Stomach (tissue), 19 donors: ENCODE measurements at places on chromosomes 2 and 18.
A peak's percentile ranks its signal among the peaks of the same experiment; 100 is the strongest.

- DNase-seq, result peak; percentile 84
These were observed 422.5 kb downstream of the LPIN1 start for GRCh38 chr2:12168791-12169388.

DNA sequence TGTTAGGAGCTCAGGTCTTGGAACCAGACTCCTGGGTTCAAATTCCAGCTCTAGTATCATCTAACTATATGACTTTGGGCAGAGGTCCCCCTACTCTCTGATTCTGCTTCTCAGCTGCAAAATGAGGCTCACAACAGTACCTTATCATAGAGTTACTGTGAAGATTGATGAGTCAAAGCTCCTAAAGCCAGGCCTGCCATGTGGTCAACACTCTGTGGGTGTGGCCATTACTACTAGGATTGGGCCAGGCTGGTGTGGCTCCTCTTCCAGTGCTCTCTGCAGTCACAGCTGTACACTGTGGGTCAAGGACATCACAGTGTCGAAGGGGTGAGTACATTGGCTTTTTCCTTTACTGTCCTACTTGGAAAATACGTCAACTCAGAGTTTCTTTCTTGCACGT is 22.6 kb downstream of the CAPN13 start:
- peak; percentile 18 for DNase-seq

- no peak for DNase-seq
These were observed 269.8 kb downstream of the KLHL29 start for GRCh38 chr2:23654756-23655155.

DNA sequence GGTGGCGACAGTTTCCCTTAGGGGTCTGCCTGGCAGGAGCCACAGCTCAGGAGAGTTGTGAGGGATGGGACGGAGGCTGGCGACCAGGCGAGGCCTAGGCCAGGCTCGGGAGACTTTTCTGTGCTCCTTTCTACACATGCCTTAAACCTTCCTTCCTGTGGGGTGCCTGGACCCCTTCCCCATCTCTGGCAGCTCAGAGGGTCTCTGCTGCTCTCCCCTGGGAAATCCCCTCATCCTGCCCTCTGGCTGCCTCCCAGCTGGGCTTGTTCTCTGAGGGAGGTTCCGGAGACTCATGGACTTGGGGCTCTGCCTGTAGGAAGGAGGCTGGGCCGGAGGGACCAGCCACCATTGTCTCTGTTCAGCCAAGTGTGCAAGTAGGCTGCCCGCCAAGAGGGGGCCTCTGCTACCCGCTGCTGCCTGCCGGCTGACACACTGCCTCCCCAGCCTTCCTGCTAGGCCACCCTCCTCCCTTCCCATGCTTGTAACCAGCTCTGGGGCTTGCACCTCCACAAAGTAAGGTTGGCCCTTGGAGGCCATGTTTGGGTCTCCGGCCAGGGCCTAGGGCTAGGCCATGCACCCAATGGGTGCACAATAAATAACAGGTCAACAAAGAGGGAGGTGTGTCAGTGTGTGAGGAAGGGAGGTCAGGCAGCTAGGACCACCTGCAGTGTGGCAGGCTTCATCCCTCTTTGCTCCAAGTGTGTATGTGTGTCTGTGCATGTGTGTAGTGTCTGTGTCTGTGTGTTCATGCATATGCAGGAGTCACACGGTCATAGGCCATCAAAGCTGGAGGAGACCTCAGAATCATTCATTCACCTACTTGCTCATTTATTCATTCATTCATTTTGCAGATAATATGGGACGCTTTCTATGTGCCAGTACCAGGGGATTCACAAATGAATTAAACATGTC is 28.8 kb downstream of the PSD4 start:
- peak; percentile 26 for DNase-seq
